Stimulated activated CD4-positive, alpha-beta T cell treated with anti-CD3 and anti-CD28 coated beads, Interleukin-1b, Interleukin-23, amount 100 ng/mL, for 48 hours (primary cell): ENCODE measurements at places on chromosomes 2 and 18.
A peak's percentile ranks its signal among the peaks of the same experiment; 100 is the strongest.

DNA sequence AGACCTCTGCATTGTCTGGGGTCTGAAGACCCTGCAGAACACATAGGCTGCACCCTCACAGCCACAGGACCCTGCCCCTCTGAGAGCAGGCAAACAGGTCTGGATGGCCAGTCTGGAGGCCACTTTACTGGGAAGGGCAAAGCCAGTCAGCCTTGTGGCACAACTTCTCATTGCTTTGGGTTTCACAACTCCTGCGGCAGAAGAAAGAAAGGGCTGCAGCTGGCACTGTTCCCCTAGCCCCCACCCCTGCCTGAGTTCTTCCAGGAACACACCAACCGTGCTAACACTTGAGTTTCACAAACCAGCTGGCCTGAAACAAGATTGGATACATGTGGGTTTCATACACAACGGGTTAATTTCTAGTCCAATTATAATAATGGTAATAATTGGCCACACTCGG is 276.5 kb upstream of the MGAT5 start:
- DNase-seq, result no peak

GRCh38 chr2:174327021-174327840 is 7.5 kb upstream of the SP9 start:
- DNase-seq, result no peak

GRCh38 chr2:229620289-229620688 is 94.1 kb downstream of the DNER start:
- no peak for DNase-seq

DNA sequence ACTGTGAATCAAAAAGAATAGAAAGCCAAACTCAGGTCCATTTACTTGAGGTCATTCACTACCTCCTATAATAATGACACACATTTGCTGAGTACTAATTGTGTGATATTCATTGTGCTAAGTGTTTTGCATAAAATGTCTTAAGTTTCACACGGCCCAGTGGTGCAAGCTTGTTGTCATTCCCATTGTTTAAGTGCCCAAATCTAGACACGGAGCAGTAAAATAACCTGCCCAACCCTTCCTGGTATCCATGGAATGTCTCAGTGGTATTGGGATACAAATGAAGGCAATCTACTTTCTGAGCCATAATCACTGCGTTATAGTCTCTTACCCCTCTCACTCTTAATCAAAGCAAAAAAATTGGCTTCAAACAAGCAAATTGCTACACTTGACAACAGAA is 233.3 kb downstream of the NCKAP5 start:
- DNase-seq, result no peak

DNA sequence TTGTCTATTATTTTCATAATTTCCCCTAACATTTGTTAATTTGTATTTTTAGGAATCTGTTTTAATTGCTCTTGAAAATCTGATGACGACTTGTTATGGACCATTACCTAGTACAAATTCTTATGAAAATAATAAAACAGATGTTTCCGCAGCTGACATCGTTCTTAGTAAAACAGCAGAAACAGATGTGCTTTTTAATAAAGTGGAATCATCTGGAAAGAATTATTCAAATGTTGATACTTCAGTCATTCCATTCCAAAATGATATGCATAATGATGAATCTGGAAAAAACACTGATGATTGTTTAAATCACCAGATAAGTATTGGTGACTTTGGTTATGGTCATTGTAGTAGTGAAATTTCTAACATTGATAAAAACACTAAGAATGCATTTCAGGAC is 69.9 kb downstream of the PMS1 start:
- DNase-seq, result no peak

- DNase-seq, result peak; percentile 9
Observed at GRCh38 chr18:48230467-48231113, 178.6 kb downstream of the ZBTB7C start.

DNA sequence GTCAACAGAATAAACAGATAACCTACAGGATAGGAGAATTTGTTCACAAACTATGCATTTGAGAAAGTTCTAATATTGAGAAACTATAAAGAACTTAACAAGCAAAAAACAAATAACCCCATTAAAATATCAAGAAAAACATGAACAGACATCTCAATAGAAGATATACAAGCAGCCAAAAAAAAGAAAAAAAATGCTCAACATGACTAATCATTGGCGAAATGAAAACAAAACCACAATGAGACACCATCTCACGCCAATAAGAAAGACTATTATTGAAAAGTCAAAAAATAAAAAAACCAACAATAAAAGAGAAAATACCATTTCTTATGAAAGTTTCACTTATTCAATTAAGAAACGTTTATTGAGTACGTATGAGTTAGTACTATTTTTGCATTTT is 800.5 kb downstream of the CBLN2 start:
- DNase-seq, result no peak

GRCh38 chr2:240981280-240981679 is 17.1 kb upstream of the SNED1 start:
- no peak for DNase-seq

DNA sequence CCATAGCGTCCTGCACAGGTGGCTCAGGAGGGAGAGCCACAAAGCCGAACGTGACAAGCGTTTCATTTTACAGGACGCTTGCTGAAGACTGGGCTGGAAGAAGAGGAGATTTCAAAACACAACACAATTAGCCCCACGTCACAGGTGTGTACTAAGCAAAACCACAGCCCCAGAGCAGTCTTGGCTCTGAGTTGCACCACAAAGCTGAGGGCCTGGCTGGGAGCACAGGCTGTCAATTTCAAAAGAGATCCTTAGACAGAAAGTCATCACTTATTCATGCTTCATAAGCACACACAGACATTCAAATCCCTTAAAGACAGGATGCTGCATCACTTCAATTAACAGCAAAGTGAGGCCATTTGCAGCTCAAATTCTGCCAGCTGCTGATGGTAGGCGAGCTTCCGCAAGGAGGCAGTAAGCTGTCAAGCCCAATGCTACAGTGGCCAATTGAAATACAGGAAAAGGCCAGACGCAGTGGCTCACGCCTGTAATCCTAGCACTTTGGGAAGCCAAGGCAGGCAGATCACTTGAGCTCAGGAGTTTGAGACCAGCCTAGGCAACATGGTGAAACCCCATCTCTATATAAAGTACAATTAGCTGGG is 79.6 kb downstream of the SKA1 start:
- no peak for DNase-seq

DNA sequence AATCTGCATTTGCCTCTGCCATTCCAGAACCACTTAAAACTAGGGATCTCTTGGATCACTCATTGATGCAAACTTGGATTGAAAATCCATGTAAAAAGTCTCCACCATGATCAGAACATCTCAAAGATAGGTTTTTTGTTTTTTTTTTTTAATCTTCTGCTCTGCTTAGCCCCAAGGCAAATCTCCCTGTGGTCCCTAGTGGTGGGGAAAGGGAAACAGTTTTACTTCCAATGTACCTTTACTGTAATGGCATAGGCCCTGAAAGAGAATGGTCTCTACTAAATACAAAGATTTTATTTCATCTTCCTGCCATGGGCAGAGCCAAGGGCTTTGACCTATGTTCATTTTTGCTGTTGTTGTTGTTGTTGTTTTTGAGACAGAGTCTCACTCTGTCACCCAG is 78.4 kb downstream of the KANSL1L start:
- no peak for DNase-seq

GRCh38 chr2:70785137-70785911 is 5.1 kb downstream of the FIGLA start:
- DNase-seq, result peak; percentile 35

- peak; percentile 50 for DNase-seq
Observed at GRCh38 chr2:95389245-95390119, 13.0 kb upstream of the FAHD2A start.

DNA sequence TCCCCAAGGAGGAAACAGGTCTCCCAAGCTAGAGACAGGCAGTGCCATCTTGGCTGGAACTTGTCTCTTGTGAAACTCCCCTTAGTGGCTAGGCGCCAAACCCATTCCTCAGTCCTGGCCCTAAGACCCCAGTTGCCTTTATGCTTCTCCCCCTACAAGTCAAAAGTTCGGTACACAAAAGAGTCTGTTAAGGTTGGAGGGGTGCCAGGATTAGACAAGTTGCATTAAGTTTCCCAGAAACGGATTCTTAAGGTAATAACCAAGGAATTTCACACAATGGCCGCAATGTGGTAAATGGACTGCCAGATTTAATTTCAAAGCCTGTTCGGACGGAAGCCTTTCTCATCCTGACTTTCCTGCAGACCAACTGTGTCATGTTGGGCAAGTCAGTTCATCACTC is 80.7 kb downstream of the CCBE1 start:
- no peak for DNase-seq

DNA sequence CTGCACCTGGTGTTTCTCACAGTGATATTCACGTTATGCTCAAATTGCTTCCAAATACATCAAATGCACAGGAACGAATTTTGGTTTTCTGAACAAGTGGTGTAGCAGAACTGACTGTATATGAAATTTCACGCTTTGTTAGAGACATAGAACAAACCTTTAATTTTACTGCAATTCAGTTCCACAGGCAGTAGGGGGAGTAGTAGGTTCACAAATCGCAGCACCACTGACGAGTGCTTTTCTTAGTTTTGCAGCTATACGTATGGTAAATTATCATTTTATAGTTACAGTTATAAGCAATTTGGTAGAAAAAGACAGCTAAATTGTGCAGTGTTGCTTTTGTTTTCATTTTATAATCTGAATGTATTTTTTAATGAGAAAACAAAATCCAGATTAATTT is 113.3 kb downstream of the KIAA1328 start:
- no peak for DNase-seq

DNA sequence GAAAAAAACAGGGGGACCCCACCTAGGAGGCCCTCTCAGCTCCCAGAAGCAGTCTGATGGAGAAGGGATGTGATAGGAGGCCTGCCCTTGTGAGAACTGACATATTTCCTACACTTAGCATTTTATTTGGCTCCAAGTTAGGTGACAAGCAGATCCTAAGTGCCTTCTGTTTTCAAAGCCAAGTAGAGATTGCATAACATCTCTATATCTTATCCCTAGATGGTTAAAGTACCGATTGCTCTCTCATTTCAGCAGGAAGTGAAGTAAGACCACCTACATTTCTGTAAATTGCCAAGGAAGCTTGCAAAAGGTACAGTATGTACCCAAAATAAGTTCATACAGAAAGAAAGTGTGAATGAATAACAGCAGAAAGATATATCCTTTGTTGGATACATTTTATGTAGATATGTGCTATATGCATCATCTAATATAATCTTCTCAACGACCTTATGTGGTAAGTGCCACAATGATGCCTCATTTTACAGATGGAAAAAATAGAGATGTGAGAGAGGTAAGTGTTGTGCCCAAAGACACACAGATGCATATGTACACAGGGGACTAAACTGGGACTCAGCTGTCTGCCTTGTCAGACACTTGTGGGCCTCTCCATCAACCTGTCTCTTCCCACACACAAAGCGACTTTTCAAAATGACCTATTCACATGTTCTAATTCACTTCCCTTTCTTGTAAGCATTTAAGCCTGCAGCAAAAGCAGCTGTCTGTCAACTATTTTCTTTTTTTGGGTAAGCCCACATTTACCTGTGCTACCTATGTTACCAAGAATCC is 38.9 kb downstream of the DHRS9 start:
- no peak for DNase-seq
